ENCODE measurements at places on chromosomes 5 and 9.
A peak's percentile ranks its signal among the peaks of the same experiment; 100 is the strongest.

GRCh38 chr9:137150617-137151457 is 11.9 kb downstream of the GRIN1 start:
- DNase-seq: peak; percentile 68

- no peak for DNase-seq
Observed at GRCh38 chr5:150531686-150532085, 23.8 kb downstream of the NDST1 start.

- no peak for DNase-seq
Observed at GRCh38 chr5:150441813-150442698, 7.5 kb downstream of the RPS14 start.

GRCh38 chr5:108546939-108547338 is 165.0 kb upstream of the FBXL17 start:
- DNase-seq: no peak

DNA sequence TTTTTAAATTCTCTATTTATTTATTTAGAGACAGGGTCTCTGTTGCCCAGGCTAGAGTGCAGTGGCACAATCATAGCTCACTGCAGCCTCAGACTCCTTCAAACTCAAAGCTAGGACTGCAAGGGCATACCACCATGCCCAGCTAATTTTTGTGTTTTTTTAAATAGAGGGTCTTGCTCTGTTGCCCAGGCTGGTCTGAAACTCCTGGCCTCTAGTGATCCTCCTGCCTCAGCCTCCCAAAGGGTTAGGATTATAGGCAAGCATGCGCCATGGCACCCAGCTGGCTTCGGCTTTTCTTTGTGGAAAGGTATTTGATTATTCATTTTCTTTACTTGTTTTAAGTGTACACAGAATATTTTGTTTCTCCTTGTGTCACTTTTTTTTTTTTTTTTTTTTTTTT is 5.2 kb downstream of the ZNF346 start:
- DNase-seq: no peak

DNA sequence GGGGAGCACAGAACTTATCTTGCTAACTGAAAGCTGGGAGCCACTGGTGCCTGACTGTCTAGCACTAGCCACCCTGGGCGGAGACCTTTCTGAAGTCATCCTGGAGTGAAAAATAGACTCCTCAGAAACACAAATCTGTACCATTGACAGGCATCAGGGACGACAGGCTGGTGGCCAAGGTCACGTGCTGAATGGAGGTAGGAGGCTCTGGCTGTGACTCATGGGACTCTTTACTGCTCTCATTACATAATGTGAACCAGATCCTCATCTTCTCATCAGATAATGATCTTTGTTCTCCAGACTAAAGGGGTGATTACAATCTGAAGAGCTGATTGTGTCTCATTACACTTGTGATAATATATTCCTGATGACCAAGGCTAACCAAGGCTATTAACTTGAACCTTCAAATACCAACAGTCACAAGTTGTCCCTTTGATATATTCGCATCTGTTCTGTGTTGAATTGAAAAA is 91.8 kb downstream of the SEMA5A start:
- no peak for DNase-seq

GRCh38 chr5:129141078-129141477 is 46.5 kb downstream of the ISOC1 start:
- no peak for DNase-seq

DNA sequence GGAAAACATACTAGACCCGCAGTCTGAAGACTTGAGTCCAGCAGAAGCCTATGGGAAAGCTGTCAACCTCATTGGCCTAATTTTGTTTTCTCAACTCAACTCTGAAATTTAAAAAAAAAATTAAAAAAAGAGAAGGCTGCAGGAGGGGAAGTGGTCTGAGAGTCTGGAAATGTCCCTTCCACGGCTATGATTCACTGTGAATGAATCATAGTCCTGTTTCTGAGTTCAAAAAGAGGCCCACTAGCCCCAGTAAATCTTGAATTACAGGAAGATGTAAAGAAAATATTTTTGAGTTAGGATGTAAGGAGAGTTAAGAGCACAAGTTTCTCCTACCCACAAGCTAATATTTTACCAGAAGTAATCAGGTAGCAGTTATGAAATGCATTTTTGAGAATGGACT is 565.5 kb upstream of the DMAC1 start:
- no peak for DNase-seq

GRCh38 chr5:100900796-100901781 is 2.0 kb downstream of the ST8SIA4 start:
- peak; percentile 79 for DNase-seq

DNA sequence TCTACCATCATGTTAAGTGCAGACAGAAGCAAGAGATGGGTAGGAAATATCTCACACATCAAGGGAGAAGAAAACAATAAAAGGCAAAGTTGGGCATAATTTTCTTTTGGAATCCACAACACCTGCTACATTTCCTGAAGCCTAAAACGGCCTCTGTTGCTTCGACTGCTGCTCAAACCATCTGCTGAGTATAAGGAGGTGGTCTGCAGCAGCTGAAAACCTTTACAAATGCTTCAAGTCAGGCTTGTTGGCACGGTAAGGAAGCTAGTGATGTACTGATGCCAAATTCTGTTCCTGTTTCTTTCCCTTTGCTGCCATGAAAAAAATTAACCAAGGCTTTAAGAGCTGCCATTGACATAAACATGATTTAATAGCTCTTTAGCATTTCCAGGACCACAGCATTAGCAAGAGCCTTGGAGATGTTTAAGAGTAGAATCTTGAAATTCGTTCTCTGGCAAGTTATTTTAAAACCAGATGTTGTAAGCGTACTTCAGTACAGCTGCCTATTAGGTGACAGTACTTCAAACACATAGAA is 75.6 kb downstream of the DMRTA1 start:
- DNase-seq: no peak

DNA sequence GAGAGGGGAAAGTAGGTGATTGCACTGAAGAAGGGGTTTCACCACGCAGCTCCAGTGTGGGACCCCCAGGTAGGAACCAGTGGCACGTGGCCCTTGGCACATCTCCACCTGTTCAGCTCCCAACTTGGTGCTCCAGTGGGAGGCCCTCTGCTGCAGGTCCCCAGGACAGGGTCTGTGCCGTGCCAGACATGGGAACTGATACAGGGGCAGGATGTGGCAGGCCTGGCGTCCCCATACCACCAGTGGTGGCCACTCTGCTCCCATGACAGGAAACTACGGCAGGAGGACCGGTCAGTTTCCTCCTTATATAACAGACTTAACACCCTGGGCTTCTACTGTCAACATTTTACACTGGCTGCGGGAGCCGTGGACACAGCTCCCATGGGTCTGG is 67.3 kb downstream of the PSMB7 start:
- no peak for DNase-seq

- peak; percentile 50 for DNase-seq
Observed at GRCh38 chr9:137454145-137454596, 5.0 kb downstream of the NSMF start.

DNA sequence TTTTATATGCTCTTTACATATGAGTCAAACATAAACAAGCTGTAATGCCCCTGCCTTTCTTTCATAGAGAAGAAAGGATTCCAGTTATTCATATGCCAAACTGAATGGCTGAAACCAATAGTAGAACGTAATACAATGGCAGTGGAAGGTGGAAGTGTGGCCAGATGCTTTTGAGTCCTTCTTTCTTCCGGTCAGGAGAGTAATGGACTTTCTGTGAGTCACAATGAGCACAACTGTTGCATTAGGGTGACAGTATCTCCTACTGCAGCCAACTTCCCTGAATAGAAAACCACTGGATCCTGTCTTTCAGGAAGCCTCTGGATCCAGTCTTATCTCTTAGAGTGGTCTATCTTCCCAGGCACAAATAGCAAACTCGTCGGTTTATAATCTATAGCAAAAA is 855.2 kb downstream of the MAT2B start:
- no peak for DNase-seq

DNA sequence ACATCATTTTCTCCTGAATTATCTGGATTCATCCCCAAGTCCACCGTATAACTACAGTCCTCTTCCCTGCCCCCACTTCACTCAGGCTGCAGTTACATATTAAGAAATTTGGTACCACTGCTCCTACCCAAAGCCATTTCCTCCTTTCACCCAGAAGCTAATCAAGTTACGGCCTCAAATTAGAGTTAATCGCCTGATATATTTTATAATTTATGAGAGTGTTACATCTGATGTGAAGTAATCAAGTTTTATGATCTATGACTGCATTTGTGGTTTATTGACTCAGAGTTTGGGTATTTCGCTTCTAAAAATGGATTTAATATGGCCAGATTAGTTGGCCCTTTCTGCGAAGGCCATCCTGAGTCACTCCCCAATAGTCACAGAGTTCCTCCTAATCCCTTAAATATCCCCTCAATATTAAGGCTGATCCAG is 223.6 kb upstream of the KIF2A start:
- no peak for DNase-seq

DNA sequence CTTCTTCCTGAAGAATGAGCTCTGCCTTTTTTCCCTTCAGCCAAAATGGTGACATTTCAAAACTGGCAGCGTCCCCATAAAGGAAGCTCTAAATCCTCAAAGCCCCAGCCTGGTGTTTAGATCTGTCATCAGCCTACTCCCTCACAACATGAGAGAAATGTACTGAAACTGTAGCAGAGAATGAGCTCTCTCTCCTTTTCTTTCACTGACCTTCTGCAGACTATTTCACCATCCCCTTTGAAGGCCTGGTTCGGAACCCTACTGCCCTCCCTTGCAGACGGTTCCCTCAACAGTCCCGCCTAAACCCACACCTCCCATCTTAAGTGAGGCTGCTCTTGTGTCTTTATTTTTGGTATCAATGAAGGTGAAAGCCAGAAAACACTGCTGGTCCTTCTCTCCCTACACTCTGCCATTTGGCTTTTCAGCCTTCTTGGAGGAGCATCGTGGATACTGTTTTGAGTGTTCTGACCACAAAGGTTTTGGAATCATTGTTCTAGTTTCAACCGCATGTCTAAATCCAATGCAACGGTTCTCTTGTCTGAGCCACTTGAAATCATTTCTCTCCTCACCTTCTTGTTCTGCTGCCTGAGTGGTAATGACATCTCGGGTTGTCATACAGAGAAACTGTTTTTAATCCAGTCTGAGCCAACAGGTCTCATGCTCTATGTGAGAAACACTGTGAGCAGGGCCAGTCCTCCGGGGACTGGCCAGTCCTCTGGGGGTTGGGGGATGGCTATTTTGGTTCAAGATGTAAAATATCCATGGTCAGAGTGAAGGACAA is 39.0 kb downstream of the ITK start:
- no peak for DNase-seq

DNA sequence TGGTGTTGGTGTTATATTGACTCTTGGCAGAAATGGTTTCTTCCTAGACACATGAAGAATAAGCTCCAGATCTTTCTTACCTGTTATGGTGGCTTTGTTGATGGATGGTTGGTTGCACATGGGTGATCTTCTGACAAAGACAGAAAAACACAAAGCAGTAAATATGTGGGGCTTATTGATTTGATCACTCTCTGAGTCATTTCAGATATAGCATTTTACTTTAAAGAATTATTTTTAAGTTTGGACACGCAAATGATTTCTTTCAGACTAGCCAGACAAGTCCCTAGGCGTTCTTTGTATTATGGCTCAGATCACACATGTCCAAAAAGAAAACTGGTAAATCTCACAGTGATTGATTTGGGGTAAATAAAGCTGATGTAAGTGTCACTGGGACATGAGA is 597.6 kb downstream of the RAB3C start:
- DNase-seq: no peak

GRCh38 chr5:134590992-134591659 is 41.5 kb downstream of the SAR1B start:
- DNase-seq: peak; percentile 62

GRCh38 chr5:172503925-172504700 is 49.8 kb upstream of the SH3PXD2B start:
- no peak for DNase-seq

GRCh38 chr5:6632324-6632887 is 438 bp downstream of the NSUN2 start:
- no peak for DNase-seq

DNA sequence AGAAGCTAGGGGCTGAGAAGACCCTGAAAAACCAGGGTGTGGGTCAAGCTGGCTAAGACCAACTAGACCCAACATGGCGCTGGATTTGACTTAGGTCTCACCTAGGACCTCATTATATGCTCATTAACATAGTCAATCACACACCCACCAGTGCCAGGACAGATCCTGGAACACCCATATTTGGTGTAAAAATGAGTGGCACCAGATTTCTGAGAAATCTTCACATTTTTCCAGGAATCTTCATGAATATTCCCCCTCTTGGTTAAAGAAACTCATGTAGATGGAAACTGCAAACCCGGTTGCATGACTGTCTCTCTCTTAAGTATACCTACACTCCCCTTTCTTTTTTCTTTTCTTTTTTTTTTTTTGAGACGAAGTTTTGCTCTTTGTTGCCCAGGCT is 17.9 kb upstream of the RAB14 start:
- no peak for DNase-seq

DNA sequence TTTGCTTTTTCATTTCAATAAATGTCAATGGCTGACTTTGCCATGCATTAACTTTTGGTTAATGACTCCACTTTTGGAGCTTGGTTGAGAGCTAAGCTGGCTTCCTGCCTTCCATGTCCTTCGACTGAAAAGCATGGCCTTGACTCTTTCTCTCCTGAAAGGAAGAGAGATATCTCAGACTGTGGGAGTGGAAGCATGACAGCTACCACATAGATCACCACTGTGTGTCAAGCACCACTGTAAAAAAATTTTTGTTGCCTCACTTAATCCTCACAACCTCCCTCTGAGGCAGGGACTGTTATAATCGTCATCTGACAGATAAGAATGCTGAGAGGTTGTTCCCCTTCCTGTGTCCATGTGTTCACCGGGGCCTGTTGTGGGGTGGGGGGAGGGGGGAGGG is 184.8 kb downstream of the RORB start:
- no peak for DNase-seq

GRCh38 chr5:134459010-134459403 is 47.3 kb upstream of the CDKN2AIPNL start:
- DNase-seq: no peak

DNA sequence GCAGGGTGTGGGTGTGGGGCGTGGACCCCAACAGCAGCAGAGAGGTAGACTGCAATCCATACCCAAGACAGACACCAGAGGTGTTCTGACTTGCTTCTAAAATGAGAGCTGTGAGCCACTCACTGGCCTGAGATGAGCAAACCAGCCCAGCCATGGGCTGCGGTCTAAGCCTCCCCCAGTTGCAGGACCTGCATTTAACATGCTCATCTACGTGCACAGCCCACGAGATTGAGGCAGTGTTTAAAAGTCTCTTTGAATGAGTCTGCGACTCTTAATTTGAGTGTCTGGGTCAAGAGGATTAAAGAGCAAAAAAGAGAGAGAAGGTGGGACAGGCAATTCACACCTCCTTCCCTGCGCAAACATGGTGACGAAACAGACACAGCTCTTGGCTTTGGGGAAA is 5.9 kb downstream of the SURF4 start:
- no peak for DNase-seq

- no peak for DNase-seq
Observed at GRCh38 chr5:68953231-68953874, 140.5 kb upstream of the SLC30A5 start.

GRCh38 chr9:22446950-22447617 is 460 bp downstream of the DMRTA1 start:
- peak; percentile 25 for DNase-seq

DNA sequence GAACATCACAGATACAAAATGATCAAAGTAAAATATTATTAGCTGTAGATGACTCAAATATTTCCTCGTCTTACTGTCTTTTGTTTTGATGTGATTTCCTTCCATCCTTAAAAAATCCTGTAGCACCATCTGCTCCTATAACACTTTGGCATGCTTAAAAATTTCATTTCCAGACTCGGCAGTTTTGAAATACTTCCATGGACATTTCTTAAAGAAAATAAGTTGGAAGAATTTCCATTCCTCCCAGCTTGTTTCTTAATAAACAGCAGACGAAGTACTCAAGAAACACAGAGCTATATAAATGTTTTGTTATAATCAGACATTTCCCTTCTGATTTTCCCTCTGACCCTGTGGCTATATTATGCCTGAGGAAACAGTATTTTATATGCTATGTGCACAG is 41.2 kb upstream of the SVEP1 start:
- DNase-seq: no peak

All from stimulated activated CD4-positive, alpha-beta T cell treated with anti-CD3 and anti-CD28 coated beads, Interleukin-4, amount 100 ng/mL, for 48 hours (primary cell).